Smooth muscle cell of the brain vasculature (primary cell): ENCODE measurements at places on chromosomes 6 and 20.

- DNase-seq, result no peak
These were observed 684.8 kb downstream of the QKI start for GRCh38 chr6:164099269-164099865.

DNA sequence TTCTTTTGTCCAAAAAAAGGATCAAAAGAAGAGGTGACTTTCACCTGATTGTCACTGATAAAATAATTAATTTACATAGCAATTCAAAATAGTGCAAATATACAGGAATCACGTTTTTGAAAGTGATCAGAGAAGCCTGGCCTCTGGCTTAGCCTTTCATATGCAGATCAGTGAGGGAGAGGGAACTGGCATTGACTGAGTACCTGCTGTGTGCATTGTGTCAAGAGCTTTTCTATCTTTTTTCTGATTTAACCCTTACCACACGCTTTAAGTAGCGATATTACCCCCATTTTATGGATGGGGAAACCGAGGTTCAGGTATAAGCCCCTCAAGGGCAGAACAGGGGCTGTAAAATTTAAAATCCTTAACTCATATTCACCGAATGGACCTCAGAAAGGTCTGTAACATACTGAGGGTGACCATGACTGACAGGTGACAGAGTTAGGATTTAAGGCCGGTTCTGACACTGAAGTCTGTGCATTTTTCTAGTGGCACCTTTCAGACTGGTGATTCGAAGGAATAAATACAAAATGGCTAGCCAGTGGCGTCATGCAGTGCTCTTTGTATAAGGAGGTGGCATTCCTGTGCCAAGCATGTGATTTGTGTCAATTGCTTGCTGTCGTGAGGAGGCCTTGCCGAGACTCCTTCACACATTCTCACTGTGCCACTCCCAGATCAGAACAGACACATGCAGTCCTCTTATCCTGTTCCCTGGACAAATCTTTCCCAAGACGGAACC, 310.2 kb downstream of the TSHZ2 start:
- DNase-seq, result no peak

DNA sequence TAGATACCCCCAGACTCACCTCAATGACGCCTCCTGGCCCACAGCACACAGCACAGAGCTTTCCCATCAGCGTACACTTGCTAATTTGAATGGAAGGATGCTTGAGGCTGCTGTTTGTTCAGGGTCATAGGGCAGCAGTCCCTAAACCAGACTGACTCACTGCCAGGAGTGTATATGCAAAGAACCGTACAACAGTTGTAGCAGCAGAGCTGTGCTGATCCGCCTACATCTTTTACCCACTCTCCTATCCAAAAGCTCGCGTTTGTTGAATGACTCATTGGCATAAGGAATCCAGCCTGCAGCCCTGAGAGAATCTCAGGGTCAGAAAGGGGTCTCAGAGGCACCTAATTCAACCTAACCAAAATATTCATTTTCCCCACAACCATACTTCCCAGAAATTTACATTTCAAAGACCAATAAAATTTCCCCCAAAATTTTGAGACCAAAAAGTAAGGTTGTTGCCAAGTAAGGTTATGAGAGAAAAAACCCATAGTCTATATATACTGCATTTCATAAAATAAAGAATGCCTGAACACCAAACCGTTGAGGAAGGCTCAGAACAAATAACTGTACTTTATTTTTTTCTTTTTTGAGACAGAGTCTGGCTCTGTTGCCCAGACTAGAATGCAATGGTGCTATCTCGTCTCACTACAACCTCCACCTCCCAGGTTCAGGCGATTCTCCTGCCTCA, 35.3 kb upstream of the CCND3 start:
- no peak for DNase-seq

GRCh38 chr20:53622247-53623133, 28.9 kb upstream of the ZNF217 start:
- no peak for DNase-seq
